ENCODE measurements at places on chromosomes 6 and 20.

DNA sequence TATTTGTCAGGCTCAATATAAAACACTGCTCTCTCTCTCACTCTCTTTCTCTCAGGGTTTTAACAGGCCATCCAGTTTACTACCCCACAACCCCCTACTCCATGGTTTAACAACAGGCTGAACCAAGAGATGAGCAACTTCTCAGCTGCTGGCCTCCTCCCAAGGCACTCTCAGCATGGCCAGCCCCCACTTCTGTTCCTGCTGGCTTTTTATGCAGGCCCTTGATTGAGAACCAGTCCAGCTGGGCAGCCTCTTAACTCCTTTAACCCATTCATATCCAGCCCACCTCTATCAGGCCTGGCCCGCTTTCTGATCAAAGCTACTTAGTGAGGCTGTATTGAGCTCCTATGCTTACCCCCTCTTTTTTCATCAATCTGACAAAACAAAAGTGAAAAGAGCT, 346.8 kb upstream of the POU3F2 start:
- no peak for DNase-seq

DNA sequence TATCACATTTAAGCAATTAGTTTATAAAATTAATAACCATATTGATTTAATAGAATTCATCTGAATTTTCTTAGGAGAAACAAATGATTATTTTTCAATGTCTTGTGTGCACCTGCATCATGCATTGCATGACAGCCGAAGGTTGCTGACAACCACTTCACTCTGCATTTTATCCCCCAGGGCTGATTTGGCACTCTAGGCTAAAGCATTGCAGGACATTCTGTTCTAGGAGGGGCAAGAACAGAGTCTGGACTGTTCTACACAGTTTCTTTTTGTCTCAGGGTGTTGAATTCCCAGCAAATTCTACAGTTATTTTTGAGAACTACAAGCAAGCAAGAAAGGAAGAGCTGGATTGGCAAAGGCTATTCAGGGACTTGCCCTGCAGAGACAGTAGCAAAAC, 570.4 kb upstream of the EYS start:
- DNase-seq, result no peak

- DNase-seq, result no peak
These were observed 26.1 kb downstream of the MANBAL start for GRCh38 chr20:37315452-37316110.

GRCh38 chr20:34011275-34011674, 17.6 kb downstream of the RALY start:
- DNase-seq, result no peak

DNA sequence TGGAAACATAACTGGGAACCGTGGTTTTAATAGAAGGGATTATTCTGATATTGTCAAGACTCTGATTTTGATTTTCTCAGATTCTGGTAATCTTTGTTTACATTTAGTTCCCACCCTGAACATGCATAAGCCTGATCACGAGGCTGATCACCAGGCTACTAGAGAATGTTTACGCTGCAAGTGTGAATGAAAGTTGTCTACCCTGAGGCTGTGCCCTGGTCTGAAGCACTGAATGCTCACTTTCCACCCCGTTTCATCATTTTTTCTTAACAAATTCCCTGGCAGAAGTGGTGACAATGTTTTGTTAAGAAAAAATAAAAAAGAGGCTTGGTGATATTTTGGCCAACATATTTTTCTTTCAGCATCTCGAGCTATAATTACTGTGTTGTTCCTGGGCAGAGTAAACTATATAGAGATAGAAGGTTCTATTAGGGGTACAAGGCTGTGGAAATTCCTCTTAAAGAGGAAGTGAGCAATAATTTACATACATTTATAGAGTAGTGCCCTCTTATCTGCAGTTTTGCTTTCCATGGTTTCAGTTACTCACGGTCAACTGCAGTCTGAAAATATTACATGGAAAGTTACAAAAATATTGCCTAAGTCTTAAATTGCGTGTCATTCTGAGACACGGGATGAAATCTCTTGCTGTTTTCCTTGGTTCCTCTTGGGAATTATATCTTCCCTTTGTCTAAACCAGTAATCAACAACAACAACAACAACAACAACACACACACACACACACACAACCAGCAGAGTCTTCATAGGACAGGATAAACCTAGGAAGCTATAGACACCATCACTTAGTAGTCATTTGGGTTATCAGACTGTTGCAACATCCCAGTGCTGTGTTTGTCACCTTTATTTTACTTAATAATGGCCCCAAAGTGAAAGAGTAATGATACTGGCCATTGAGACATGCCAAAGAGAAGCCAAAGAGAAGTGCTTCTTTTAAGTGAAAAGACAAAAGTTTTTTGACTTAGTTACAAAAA, 566.6 kb upstream of the CITED2 start:
- DNase-seq, result no peak

GRCh38 chr20:58709703-58710039, 17.1 kb downstream of the NPEPL1 start:
- no peak for DNase-seq

DNA sequence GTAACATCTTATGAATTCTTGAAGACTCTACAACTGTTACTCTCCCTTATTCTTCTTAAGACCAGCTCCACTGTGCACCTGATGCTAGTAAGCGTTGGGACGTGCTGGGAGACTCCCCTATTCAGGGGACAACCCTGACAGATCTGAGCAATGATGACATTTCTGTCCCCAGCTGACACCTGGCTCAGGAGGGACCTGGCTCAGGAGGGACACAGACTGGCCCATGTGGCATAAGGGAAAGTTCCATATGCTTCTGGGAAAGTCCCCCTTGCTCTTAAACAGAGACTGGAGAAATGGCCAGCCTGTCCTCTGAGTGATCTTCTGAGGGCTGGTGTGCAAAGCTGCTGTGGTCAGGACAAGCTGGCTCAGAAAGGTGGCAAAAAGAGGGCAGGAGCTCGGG, 10.0 kb upstream of the CD93 start:
- no peak for DNase-seq

DNA sequence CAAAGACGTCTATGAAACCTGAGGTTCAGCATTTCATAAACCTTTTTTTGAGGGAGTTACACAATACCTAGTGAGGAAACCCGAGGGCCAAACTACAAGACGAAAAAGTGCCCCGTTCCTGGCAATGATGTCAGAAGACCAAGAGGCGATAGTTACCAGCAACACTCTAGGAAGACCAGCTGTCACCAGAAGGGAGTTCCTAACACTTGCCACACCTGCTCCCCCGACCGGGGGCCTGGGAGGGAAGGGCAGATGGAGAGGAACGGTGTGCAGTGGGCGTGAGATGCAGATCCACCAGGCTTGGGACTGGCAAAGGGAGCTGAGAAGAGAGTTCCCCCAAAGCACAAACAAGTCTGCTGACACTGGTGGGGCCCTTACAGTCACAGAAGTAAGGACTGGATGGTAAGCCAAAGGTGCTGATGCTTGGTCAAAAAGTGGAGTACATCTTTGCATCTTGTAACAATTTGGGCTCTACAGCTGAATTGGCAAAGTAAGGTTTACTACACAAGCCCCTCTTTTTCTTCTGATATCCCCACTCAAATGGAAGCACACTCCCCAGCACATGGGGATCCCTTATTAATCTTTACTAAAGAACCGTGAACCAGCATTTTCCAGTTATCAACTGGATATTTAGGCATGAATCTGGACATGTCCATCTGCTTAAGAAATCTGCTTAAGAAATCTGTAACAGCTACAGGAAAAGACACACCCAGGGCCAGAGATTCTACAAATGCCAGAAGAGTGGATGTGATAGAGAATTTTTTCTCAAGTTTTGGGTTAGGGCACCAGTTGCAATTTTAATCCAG, 38.5 kb downstream of the PANK2 start:
- DNase-seq, result no peak

- DNase-seq, result no peak
These were observed 3.1 kb upstream of the MAVS start for GRCh38 chr20:3843490-3843889.
